ENCODE measurements at places on chromosomes 3 and 15. TPM values are rescaled to one million over a fixed set of nuclear protein-coding genes. Genes with fewer than 3 reads are reported as not detected.

The CPB1 gene
- 0.58 TPM for polyA plus RNA-seq

The SLC6A1 gene
- 6.0 TPM for polyA plus RNA-seq

The ATOSA gene
- 56.6 TPM for polyA plus RNA-seq

DNA sequence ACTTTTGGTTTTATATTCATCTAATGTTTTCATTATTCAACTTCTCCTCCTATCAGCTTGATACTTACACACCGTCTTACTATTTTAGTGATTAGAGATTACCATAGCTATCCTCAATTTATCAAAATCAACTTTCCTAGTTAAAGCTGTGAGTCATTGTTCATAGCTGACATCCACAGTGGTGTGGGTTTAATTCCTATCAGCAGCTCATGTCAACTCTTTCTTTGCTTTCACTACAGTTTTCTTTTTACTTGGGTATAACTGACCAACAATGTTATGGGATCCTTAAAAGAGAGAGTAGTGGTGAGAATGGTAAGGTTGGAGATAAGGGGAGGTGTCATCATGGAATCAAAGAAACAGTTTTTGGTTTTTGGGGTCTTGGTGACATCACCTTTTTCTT, 112.7 kb downstream of the NFKBIZ start:
- no peak for DNase-seq

- no peak for DNase-seq
These were observed 102.9 kb upstream of the ABHD17C start for GRCh38 chr15:80591938-80592825.

- DNase-seq = no peak
These were observed 23.4 kb downstream of the KIF7 start for GRCh38 chr15:89631902-89632264.

- DNase-seq = no peak
These were observed 219.3 kb downstream of the CBLB start for GRCh38 chr3:105649480-105649879.

- no peak for DNase-seq
These were observed 15.3 kb downstream of the PXYLP1 start for GRCh38 chr3:141246958-141247301.

DNA sequence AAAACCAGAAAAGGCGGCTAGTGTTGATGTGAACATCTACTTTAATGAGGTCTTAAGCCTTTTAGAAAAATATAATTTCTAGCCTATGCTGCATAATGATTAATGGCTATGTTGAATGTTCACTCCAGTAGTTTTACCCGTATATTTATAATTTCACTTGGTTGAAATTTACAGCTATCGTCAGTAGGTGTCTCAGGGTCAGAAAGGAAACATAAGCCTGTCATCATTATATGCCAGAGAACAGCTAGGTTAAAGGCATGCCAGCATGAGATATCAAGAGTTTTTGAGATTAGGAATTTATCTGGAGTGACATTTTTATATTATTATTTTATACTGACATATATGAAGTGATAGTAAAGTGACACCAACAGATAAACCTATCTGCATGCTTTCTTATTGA, 904.1 kb downstream of the OTOL1 start:
- DNase-seq = no peak

- DNase-seq = no peak
These were observed 71.3 kb upstream of the PYGO1 start for GRCh38 chr15:55659481-55659880.

DNA sequence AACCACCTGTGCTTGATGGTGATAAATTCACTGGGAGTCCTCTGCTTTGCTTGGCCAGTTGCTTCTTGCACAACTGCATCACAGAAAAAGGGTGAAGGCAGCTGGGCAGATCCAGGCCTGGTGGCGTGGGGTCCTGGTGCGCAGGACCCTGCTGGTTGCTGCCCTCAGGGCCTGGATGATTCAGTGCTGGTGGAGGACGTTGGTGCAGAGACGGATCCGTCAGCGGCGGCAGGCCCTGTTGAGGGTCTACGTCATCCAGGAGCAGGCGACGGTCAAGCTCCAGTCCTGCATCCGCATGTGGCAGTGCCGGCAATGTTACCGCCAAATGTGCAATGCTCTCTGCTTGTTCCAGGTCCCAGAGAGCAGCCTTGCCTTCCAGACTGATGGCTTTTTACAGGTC, 31.1 kb upstream of the IQCF2 start:
- no peak for DNase-seq

GRCh38 chr3:27368831-27369607, at the start of gene NEK10:
TSS of gene NEK10 (minus strand) at chr3:27369383. CDS start at chr3:27352882, 16,501 bp downstream.
- peak; percentile 87 for DNase-seq

- DNase-seq = no peak
These were observed 7.4 kb downstream of the RASGRF1 start for GRCh38 chr15:79083154-79083553.

- DNase-seq = no peak
These were observed 176.3 kb upstream of the ROPN1 start for GRCh38 chr3:124168271-124168670.

All from right lung (tissue), 10 donors.